ENCODE measurements at places on chromosomes 2 and 18.
A peak's percentile ranks its signal among the peaks of the same experiment; 100 is the strongest.

DNA sequence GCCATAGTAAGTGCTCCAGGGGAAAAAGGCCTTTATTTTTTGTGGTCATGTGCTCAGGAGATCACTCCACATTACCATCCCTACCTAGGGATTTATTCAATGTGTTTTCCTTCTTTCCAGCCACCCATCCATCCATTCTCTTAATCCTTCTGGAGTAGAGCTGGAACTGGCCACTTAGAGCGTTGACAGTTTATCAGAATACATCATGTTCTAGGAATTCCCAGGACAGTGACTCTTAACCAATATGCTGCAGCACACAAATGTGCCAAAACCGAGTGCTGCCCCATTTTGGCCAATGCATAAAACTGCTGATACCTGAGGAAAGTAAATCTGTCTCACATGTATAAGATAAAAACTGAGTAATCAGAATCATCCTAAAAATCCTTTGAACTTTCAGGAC is 63.7 kb downstream of the FARSB start:
- DNase-seq = no peak

DNA sequence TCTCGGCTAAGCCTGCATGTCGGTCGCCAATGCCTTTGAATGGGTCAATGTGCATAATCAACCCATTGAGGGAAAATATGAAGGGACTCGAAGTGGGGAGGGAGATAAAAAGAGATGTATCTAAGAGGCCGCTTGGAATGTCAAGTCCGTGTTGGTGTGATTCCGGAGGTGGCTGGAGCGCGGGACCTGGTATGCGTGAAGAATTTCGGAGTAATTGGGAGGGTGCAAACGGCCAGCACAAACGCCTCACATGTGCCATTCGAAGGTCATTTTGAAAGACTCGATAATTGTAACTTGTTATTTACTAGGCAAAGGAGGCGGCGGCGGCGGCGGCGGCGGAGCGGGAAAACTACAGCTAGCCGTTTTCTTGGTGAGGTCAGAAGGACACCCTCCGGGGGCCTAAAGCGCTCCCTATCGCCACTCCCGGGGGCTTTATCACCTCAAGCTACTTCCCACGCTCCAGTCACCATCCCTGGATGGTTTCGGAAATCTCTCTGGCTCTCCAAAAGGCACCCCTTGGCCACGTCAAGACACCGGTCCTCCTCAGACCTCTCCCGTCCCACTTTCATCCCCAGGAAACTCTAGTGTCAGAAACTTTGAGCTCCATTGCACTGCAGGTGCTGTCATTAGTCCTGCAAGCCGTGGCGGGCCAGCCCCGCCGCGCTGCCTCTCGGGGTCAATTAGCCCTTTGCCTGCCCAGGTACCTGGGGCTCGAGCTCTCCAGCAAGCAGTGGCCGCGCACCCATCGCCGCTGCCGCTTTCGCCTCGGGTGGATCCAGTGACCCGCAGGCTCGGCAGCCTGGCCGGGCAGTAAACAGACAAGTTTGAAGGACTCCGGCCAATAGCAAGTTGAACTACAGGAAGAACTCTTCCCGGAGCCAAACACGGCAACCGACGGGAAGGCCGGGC is 1.5 kb downstream of the ERBB4 start:
- no peak for DNase-seq

GRCh38 chr2:130165293-130166016 is 15.9 kb downstream of the SMPD4 start:
- no peak for DNase-seq

DNA sequence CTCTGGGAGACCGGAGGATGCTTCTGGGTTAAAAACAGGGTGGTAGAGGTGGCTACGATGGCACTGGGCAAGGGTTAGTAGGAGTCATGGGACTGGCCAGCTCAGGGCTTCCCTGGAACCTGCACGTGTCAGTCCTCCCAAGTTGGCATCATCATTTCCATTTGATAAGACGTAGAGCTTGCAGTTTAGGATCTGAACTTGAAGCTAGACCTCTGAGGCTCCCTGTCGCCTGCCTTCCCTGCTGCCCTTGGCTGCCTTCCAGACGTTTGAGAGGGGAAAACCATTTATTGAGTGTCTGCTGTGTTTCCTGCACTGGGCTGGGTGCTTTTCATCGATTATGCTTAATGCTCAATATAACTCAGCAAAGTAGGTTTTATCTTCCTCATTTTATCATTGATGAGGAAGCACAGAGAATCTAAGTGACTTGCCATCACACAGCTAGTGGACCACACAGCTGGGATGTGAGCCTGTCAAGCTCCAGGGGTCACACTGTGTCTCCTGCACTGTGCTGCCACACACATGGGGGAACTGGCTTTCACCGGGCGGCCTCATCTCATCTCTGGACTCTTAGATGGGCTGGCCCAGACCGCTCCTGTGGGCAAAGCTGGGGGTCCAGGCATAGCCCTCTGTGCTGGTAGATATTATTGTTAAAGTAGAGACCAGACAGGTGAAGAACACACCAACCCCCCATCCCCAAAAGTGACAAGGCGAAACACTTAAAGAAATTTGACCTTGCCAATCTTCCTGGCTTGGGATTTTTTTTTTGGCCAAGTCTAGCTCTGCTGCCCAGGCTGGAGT is 7.8 kb downstream of the NT5DC4 start:
- DNase-seq = no peak

DNA sequence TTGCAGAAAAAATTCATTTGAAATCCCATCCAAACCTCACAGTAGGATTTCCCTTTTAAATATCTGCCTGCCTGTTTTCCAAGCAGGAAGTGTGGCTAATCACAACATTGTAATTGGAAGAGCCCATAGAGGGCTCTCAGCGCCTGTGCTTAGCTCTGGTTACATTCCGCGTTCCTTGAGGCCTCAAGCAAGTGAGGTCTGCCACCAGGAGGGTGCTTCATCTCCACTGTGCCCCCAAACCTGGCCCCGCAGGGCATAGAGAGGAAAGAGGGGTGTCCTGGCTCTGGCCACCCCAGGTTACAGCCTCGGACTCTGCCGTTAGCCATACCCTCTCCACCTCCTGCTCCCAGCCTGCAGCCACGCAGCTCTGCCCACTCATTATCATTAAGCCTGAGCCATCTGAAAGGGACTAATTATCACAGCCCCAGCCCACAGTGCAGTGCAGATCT is 214.8 kb downstream of the SP3 start:
- no peak for DNase-seq

GRCh38 chr2:137960223-137960622 is 4.0 kb upstream of the HNMT start:
- no peak for DNase-seq

DNA sequence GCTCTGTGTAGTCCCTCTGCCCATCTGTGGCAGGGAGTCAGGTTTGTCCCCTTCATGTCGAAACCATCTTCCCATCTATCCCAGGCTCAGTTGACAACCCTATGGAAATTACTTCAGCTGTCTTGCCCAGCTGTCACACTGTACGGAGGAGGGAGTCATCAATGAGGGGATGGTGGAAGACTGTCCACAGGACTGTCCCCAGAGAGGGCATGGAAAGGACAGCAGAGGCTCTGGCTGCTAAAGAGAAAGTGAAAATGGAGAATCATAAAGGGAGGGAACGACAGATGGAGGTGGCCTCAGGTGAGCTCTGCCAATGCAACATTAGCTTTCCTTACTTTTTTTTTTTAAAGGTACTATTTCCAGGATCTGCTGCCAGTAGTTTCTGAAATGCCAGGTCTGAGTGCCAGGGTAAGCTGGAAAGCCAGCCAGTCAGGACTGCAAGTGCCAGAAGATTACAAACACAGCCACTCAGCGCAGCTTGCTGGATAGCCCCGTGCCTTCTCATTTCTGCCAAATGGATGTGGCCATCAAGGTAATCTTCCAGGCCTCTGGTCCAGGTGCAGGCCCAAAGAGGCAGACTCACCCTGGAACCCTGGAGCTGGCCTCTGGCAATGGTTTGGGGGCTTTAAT is 192.8 kb downstream of the AGPS start:
- DNase-seq = no peak

GRCh38 chr2:190603374-190603773 is 45.5 kb upstream of the NAB1 start:
- DNase-seq = no peak

- peak; percentile 62 for DNase-seq
These were observed 33.3 kb downstream of the NDUFA10 start for GRCh38 chr2:239991689-239992314.

GRCh38 chr18:52242711-52243110 is 97.3 kb upstream of the DCC start:
- DNase-seq = no peak

DNA sequence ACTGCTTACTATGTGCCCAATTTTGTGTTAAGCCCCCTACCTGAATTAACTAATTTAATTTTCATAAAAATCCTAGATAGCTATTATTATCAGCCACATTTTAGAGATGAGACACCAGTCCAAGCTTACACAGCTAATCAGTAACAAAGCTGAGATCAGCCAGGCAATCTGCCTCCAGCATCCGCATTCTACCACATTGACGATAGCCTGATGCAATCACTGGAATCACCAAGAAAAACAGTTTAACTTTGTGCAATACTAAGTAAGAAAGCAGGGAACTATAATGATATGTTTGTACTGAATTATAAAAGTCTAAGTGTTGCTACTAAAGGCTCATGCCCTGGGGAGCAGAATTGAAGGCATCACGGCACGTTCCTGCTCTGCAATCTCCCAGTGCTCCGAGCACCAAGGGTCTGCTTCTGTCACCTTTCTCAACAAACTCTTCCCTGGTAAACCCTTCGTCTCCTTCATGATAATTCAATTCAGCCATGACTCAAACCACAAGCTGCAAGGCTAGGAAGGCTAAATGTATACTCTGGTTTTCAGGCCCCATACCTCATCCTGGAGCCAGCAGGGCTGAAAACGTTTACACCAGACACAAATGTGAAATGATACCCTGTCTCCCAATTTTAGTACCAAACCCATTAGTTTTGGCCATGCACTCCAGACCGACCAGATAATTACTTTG is 19.4 kb downstream of the KANSL3 start:
- no peak for DNase-seq

GRCh38 chr2:183998041-183998796 is 600.1 kb upstream of the ZNF804A start:
- no peak for DNase-seq

GRCh38 chr2:236568068-236568921 is 1.3 kb upstream of the ACKR3 start:
- DNase-seq = no peak

DNA sequence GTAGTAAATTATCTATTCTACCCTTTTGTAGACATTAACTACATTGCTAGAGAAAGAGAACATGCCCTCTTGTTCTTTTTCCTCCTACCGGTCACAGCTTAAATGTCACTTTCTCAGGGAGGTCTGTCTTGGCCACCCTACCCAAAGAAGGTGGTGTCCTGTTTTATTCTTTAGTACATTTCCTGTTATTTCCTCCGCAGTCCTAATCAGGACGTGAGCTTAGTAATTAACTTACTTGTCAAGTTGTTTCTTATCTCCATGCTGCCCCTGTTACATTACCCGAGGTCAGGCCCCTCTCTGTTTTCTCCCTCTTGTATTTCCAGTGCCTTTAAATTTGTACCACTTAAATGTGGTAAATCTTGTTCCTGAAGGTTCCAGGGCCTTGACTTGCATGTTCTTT is 73.7 kb upstream of the RMDN2 start:
- DNase-seq = no peak

DNA sequence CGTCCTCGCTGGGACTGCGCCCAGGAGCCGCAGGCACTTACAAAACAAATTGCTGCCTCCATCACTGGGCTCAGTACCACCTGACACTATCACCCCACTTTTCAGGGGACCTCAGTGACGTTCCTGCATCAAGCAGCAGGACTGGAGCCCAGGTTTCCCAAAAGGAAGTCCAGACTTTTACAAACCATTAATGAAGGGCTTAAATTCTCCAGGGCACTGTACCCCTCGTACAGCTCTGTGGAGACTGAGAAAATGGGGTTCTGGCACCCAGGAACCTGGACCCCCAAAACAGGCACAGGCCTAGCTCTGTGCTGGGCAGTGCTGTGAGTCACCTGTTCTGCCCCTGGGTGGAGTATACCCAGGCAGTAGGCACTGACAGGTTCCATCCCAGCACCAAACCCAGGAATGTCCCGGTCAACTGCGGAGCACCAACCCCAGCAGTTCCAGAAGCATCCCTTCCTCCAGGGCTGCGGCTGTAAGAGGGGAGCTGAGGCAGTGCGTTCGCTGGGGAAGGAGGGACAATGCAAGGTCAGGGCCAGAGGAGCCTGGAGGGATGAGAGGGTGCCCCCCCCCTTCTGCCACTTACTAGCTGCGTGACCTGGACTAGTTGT is 24.6 kb upstream of the NOTO start:
- no peak for DNase-seq

DNA sequence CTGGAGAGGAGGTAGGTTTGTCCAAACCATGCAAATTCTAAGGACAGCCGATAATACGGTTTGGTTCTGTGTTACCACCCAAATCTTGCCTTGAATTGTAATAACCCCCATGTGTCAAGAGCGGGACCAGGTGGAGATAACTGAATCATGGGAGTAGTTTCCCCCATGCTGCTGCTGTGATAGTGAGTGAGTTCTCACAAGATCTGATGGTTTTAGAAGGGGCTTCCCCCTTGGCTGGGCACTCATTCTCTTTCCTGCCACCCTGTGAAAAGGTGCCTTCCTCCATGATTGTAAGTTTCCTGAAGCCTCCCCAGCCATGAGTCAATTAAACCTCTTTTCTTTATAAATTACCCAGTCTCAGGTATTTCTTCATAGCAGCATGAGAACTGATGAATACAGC is 295.2 kb downstream of the NBAS start:
- no peak for DNase-seq

DNA sequence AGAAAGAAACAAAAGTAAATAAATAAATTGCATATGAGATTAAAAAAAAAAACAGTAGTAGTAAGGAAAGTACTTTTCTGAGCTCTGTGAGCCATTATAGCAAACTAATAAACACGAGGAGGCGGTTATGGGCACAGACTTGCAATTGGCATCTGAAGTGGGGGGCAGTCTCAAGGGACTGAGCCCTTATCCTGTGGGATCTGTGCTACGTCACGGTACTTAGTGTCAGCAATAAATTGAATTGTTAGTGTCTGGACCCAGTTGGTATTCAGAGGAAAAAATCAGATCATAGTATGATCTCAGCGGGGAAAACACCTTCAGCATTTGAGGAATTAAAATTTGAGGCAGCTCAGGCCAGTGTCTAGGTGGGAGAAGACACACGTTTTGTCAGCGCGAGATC is 76.6 kb upstream of the TEX51 start:
- DNase-seq = no peak

- no peak for DNase-seq
These were observed 53.1 kb upstream of the TPO start for GRCh38 chr2:1360144-1360543.
